ENCODE measurements at places on chromosomes 1 and 21. TPM values are rescaled to one million over a fixed set of nuclear protein-coding genes. Genes with fewer than 3 reads are reported as not detected.

The APCS gene
- not detected for total RNA-seq

The ST6GALNAC3 gene
- total RNA-seq = 0.03 TPM

DNA sequence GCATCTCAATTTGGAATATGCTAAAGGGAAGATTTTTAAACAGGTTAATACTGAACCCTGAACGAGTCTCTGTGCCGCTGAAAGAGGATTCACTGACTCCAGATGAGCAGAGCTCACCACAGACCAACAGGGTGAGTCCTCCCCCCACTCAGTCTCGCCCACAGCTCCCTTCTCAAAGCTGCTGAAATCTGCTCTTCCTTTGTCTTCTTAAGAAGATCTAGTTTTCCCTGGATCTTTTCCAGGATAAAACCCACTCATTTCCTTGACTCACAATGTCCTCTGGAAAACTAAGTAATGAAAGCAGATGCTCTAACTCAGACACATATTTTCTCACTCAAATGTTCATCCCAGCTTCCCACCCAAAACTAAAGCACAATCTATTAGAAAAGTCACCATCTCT is 447.0 kb upstream of the PKN2 start:
- peak; percentile 45 for DNase-seq

DNA sequence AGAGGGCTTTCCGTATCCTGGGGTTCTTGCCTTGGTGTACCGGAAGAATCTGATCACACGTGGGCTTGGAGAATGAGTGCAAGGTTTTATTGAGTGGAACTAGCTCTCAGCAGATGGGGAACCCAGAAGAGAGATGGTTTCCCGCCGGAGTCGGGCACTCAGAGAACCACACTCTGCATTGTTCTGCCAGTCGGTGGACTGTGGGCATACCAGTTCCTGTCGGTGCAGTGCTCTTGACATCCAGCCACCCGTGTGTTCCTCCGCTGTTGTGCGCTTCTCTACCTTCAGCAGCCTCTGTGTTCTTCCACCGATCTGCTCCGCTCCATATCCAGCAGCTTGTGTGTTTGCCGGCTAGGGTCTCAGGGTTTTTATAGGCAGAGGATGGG is 10.8 kb upstream of the PPIE start:
- DNase-seq = no peak

DNA sequence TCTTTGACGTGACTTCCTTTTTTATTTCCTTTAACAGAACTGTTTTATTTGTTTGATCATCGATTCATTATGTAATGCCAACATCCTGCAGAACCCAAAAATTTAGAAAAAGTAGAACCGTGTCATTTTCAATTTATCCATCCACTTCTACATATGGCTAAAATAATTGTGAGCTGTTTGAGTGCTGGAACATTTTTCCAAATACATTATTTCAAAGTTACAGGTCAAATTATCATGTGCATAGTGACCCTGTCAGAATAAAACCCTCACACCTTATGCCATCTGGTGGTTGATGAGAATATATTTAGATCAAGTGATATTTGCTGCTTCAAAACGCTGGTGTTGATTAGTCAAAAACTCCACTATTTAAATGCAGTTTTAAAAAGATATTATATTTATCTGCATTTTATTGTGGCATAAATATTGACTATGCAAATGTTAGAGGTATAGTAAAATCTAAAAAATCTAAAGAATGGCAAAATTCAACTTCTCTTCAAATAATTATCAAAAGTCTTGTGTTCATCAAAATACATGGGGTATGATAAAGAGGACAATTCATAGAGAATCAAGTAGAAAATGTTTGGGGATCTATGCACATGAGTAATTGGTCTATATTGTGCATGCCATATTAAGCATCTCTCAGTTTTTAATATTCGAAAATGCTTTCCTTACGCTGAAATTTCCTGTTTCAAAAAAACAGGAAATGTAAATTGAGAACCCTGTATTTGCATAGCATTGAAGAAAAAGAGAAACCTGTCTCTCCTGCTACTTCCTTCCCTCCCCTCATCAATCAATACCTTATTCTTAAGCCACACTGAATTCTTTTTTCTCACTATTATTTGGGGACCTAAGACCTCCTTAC is 39.7 kb downstream of the UBE2U start:
- DNase-seq = peak; percentile 30
